HS-5 (cell line): ENCODE measurements at places on chromosomes 6 and 20.
A peak's percentile ranks its signal among the peaks of the same experiment; 100 is the strongest.

- no peak for DNase-seq
Measured at GRCh38 chr6:5994999-5995657, 11.6 kb downstream of the NRN1 start.

DNA sequence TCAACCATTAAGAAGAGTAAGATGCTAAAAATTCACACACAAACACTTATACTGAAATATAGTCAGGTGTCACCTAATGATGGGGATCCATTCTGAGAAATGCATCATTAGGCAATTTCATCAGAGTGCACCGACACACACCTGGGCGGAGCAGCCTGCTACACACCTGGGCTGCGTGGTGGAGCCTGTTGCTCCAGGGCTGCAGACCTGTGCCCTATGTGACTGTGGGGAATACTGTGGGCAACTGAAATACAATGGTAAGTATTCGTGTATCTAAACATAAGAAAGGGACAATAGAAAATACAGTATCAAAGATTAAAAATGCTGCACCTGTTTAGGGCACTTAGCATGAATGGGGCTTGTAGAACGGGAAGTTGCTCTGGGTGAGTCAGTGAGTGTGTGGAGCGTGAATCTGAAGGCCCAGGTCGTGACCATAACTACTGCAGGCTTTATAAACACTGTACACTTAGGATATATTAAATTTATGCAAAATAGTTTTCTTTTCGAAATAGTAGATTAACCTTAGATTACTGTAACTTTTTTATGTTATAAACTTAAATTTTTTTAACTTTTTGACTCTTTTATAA lies 124.4 kb upstream of the AFDN start:
- DNase-seq, result no peak

- DNase-seq, result no peak
Measured at GRCh38 chr6:119052987-119053386, 25.5 kb downstream of the FAM184A start.

GRCh38 chr6:61640463-61640862 lies 645.6 kb downstream of the KHDRBS2 start:
- no peak for DNase-seq

DNA sequence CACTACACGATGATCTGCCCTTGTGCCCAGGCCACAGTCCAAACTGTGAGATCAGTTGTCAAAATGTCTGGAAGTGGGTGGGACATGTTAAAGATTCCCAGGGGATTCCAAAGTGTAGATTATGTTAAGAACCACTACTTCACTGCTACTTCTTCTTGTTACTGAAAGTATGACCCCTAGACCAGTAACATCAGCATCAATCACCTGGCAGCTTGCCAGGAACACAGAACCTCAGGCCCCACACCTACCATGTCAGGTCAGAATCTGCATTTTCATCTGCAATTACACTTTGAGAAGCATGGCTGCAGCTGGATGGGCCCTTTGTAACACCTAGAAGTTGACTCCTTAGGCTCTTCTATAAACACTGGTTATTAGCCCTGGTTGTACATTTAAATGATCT lies 36.1 kb downstream of the RFPL4B start:
- no peak for DNase-seq

DNA sequence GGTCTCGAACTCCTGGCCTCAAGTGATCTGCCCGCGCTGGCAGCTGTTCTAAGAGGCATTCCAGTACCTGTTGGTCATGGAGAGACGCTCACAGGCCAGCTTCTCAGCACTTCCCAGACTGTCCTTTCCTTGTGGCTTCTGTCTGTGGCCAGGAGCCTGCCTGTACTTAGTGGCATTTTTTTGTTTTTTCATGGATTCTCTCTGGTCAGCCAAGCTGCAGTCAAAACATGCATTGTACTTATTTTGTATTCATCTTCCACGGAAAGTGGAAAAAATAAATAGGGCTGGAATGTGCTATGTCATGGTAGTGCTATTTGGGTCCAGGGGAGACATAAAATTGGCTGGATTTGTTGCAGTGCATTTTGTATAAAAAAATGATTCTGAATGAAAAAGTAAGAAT lies 29.1 kb downstream of the ZDHHC14 start:
- no peak for DNase-seq

- no peak for DNase-seq
Measured at GRCh38 chr6:30463651-30464618, 25.4 kb upstream of the HLA-E start.

- DNase-seq, result peak; percentile 33
Measured at GRCh38 chr6:8219352-8219943, 117.1 kb upstream of the EEF1E1 start.

- DNase-seq, result no peak
Measured at GRCh38 chr6:111967131-111967530, 86.8 kb upstream of the CCN6 start.

GRCh38 chr6:46414398-46414797 lies 76.9 kb downstream of the RCAN2 start:
- no peak for DNase-seq

GRCh38 chr6:85864453-85865401 lies 222.0 kb upstream of the SYNCRIP start:
- no peak for DNase-seq

GRCh38 chr20:51470907-51471411 lies 71.6 kb downstream of the NFATC2 start:
- no peak for DNase-seq

DNA sequence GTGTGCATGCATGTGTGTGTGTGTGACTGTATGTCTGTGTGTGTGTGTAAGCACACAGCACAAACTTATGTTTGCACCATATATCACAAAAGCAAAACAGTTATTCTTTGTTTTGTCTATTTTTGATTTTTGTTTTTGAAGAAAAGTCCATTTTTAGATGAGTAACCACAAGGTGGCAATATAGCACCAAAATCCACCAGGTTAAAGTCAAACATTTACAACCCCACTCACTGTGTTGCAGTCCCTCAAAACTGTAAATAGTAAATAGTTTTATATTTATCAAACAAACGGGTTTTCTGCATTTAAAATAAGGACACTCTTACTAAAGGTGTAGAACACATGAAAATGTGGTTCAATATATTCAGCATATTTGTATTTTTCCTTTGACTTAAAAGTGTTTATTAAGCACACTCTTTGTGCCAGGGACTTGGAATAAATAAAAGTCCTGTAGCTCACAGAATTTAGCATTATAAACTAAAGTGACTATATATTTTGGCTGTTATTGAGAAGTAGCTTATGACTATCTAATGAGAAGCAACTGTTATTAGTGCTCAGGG lies 118.5 kb downstream of the GFRAL start:
- DNase-seq, result peak; percentile 25

DNA sequence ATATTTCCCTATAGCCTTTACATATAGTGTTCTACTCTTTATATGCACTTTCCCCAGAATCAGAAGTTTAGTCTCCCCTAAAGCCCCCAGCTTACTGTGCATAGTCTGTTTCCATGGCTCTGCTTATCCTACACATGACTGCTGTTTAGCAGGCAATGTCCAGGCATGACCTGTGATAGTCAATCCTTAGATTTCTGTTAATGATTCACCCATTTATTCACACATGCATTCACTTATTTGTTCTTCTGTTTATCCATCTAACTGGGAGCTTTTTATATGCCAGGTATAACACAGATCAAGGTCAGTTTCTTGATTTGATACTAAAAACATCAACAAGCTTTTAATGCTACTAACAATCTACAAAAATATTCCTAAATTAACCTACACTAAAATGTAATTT lies 300.8 kb downstream of the PHF3 start:
- no peak for DNase-seq

DNA sequence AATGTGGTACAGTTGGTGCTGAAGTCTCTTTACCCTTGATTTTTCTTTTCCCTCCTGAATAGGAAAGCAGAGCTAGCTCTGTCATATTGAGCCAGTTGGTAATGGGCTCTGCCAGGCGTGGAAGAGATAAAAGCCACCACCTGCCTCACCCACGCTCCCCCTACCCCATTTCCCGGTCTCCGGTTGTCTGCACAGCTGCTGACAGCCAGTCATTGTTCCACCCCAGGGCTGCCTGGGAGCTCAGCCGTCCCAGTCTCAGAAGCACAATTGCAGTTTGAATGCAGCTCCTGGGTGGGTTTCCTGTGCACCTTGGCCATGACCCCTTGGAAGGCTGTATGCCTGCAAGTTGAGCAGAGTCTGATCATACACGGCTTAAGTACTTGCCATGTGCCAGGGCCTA lies 675.2 kb upstream of the FLRT3 start:
- DNase-seq, result no peak

DNA sequence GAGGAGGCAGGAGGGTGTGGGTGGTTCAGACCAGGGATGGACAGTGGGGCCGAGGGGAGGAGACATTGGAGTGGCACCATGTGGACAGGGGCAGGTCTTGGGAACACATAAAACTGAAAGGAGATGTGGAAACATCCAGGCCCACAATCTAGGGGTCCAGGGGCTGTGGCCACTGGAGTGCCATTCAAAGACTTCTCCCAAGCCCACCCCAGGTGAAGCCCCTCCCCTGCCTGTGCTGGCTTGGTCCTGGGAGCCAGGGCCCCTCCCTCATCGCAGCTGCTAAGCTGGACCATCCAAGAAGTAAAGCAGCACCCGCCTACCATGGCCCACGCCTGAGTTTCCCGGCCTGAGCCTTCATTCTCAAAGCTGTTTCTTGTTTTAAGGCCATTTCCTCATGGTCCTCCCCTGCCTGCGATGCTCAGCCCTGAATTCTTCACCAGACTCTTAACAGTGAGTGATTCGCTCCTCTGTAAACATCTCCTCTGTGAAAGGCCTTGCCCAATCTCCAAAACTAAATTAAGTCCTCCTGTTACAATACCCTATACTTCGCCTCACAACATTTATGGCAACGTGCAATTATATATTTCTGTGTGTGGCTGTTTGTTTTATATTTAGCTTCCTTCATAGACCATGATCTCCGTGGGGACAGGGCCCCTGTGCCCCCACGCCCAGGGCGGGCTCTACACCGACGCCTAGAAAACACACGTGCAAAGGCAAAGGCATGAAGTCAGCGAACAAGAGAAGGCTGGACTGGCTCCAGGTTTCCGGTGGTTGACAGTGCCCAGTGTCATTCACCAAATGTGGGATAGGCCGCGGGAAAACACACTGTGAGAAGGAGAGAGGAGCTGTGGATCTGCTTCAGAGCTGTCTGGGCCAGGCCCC lies 267.8 kb downstream of the ERMARD start:
- no peak for DNase-seq

GRCh38 chr6:89944181-89944755 lies 50.0 kb downstream of the GJA10 start:
- DNase-seq, result no peak

DNA sequence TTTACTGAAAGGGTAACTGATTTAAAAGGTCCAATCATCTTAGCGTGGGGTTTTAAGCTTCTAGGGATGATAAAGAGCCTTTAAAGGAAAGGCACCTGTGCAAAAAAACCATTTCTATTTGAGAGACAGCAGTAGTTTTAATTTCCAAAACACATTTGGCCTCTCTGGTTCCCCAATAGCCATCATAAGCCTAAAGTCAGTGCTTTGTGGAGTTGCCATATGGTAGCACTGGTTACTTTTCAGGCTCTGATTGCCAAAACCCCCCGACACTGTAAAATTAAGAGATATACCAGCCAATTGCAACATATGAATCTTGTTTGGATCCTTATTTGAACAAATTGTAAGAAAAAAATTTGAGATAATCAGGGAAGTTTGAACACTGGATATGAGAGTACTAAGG lies 44.6 kb downstream of the TP53INP2 start:
- DNase-seq, result no peak

- DNase-seq, result no peak
Measured at GRCh38 chr6:111739257-111739696, 133.6 kb upstream of the TRAF3IP2 start.

DNA sequence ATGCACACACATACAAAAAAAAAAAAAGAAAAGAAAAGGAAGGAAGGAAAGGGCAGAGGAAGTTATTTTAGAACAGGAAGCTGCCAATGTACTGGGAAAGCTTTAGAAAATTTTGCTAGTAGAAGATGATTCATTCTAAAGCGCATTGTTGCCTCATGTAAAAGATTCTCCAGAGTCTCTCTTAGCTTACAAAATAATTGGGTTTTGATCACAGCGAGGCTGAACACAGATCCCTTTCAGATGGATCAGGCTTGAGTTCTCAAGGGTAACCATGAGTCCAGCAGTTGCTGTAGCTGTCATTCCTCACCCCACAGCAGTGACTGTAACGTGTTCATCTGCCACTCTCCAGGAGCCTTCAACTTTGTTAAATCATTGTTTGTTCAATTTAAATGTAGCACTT lies 81.9 kb downstream of the PHACTR2 start:
- no peak for DNase-seq

DNA sequence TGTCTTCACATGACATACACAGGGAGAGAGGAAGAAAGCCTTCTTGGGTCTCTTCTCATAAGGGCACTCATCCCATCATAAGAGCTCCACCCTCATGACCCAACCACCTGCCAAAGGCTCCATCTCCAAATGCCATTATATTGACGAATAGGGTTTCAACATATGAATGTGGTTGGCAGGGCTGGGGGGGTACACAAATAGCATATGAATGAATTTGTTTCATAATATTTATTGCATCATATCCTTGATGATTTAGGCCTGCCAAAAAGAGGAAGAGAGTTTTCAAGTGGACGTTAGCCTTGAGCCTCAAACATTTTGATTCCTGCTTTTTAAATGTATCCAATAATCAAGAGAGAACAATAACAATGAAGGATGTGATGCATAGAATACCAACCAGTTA lies 26.2 kb upstream of the OPRM1 start:
- DNase-seq, result peak; percentile 52

- no peak for DNase-seq
Measured at GRCh38 chr20:23144856-23145255, 58.7 kb upstream of the CD93 start.

DNA sequence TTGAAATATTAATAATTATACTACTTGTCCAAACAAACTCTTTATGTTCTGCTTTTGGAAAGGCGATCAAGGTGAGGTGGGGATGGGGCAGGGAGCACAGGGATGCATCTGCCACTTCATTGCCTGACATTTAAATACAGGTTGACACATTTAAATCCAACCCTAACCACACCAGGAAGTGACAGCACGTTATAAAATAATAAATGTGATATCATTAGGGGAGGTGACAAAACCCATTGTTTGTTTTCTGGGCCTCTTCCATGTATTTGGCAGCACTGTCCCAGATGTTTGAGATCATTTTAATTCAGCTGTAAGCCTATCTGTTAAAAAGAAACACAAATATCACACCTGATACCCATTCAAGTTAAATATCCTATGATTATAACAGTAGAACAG lies 342.4 kb upstream of the ARID1B start:
- no peak for DNase-seq

DNA sequence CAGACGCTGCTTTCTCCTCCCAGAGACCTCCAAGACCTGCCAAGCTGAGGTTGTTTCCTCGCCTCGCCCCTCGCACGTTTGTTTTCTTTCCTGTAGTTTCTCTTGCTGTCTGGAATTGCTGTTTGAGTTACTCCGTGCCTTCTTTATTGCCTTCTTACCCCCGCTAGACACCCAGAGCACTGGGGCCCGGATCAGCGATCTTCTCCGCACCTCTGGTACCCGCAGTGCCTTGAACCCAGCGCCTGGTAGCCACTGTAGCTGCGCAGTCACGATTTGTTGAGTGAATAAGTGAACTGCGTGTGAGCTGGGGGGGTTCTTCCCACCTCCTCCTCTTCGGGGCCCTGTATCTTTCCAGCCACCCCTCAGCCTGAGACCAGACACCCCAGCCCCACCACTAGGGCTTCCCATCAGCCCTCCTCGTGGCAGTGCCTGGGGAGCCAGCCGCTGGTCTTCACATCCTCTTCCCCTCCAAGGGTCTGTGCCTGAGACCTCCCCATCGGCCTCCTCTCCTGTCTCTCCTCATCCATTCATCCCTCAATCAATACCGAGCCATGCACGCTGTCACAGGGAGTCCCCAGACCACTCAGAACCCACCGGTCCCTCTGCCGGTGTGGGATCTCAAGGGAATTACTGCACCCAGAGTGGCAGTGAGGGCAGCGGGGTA lies 849 bp upstream of the BMP7 start:
- DNase-seq, result no peak
